ENCODE measurements at places on chromosomes 12 and 14.

GRCh38 chr14:95530473-95531276 lies 4.2 kb upstream of the GLRX5 start:
- no peak for DNase-seq

DNA sequence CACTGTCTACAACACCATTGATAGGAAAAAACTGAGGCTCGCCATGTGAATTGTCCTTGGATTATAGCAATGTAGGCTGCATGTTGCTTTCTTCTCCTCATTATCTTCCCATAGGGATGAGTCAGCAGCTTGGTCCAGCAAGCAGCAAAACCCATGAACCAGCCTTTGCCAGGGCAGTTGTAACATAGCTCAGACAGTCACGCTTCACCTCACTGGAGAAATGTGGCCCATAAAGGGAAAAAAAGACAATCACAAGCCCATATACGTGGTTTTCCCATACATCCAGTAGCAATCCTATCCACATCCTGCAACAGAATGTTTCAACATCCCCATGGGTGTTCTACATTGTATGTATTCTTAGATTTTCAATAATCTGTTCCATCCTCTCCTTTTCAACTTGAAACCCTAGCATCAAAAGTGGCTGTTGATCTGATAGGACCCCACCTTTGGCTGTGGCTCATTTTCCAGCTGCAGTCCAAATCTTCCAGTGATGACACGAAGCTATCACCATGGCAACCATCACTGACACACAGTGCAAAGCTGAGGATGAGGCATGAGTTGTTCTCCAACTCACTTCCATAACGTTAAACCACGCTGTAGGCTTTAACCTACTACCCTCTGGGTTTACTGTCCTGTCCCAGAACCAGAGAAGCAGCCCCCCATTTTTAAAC lies 34.0 kb downstream of the GRIN2B start:
- DNase-seq, result no peak

DNA sequence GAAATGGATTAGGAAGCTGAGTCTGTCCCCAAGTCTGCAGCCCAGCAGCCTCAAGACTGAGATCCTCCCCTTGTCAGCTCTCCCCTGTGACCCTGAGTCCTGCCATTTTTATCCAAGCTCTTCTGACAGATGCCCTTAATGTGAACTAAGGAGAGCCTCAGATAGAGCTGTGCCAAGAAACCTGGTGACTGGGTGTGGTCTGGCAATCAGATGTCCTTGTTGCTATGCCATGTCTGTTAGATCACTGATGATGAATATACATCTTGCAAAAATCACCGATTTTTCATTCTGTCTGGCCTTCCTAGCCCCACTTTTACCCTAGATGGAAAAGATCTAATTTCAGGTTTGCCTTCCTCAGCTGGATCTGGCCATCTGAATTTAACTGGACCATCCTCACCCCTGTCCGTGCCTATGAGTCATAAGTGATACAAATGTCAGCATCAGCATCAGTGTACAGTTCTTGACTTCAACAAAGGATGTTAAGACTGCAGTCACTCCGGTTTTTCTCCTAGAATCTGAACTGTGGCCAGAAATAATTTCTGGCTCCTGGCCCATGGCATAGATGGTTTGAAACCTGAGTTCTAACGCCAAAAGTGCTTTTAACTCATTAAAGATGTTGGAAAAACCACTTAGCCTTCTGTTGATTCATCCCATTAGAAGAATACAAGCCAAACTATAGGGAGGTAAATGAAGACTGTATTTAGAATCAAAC lies 61.2 kb upstream of the GRIP1 start:
- peak; percentile 9 for DNase-seq

DNA sequence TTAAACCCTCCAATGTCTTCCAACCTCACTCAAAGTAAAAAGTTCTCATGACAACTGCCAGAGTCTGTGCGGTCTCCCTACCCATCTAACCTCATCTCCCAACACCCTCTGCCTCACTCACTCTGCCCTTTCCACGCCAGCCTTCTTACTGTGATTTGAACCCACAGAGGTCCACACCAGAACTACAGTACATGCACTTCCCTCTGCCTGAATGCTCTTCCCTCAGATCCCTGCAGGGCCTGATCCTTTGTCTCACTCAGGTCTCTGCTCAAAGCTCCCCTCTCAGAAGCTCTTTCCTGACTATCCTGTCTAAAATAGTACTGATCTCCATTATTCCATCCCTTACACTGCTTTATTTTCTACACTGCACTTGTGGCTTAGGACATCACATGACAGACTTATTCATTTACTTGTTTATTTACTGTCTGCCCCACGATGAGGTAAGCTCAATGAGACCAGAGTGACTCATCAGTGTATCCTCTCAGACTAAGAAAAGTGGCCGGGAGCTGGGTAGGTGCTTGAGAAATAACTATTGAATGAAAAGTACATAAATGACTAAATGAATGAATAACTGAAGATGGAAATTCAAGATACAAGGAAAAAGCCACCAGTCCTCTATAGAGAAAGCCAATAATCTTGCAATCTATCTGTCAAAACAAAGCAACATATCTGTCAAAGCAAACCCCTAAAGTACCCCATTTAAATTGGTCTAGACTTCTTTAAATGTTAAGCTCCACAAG lies 17.1 kb downstream of the POMT2 start:
- DNase-seq, result no peak

- no peak for DNase-seq
Measured at GRCh38 chr12:112868459-112869041, 38.2 kb upstream of the OAS1 start.

- DNase-seq, result no peak
Measured at GRCh38 chr14:103538291-103539055, 9.5 kb downstream of the TRMT61A start.

DNA sequence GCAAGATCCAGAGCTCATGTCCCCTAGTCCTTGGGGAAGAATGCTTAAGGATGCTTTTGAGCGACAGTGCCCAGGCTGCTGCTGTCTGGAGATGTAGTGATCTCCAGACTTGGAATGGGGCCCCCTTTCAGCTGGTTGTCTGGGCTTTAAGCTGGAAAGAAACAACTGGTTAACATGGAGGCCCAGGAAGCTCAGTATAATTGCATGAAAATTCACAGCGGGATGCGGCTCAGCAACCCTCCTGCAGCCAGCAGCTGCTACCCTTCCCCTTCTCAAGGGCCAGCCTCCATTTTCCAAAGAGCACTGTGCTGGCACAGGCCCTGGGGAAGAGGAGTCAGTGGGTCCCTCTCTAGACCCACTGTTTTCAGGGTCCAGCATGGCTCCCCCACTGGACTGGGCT lies 26.3 kb downstream of the RAB35 start:
- DNase-seq, result no peak

- DNase-seq, result no peak
Measured at GRCh38 chr12:5244513-5244972, 187.4 kb upstream of the NTF3 start.

GRCh38 chr12:29796823-29797263 lies 13.1 kb upstream of the TMTC1 start:
- no peak for DNase-seq

GRCh38 chr14:105880616-105881015 lies 354.2 kb downstream of the TMEM121 start:
- no peak for DNase-seq

DNA sequence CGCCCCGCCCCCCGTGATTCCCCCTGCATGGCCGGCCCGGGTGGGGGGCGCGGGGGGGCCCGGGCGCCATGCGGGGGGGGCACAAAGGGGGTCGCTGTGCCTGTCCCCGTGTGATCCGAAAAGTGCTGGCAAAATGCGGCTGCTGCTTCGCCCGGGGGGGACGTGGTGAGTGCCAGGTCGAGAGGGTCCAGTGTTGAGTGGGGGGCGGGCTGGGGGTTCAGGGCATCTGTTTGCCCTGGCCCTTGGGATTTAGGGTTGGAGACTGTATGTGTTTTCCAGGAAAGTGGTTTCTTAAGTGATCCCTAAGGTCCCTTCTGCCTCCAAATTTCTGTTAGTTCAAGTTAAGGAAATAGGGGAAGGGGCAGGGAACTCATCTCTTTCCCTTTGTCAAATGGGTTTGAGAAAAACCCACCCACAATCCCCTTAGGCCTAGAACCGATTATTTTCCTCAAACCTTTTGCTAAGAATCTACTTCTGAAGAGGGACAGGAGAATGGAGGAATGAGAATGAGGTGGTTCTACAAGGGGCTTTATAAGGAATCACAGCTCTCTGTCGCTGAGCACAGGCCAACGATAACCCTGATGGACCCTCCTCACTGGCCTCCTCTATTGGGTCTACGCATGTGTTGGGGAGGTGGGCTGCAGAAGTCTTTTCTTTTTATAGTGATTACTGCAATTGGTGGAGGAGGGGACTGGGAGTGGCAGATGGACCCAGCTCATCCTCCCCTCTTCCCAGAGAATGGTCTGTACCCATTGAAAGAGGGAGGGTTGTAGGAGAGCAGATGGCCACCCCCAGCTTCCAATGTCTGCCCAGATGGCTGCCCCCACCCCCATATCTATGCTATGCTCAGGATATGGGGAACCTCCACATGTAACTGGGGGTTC lies 834 bp downstream of the ARHGEF25 start:
- peak; percentile 48 for DNase-seq

DNA sequence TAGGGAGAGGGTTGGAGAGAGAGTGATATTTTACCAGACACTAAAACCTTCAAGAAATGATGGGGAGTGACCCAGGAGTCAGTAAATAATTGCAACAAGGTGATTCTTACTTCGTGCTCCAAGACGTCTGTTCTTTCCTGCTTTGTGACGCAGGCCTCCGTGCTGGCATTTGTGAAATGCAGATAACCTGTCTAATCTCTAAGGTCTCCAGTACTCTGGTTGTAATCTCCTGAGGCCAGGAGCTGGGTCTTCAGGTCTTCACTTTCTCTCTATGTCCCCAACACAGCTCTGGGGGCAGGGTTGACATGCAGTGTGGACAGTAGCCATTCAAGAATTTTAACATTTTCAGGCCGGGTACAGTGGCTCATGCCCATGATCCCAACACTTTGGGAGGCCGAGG lies 53.1 kb downstream of the CD9 start:
- no peak for DNase-seq

- DNase-seq, result no peak
Measured at GRCh38 chr14:20827326-20827725, 24.7 kb upstream of the RNASE1 start.
